CD4-positive, alpha-beta T cell treated with Interleukin-17A for 4 hours (primary cell): ENCODE measurements at places on chromosomes 6 and 20.

GRCh38 chr6:157272866-157273755, 50.2 kb downstream of the TMEM242 start:
- peak; percentile 50 for DNase-seq

DNA sequence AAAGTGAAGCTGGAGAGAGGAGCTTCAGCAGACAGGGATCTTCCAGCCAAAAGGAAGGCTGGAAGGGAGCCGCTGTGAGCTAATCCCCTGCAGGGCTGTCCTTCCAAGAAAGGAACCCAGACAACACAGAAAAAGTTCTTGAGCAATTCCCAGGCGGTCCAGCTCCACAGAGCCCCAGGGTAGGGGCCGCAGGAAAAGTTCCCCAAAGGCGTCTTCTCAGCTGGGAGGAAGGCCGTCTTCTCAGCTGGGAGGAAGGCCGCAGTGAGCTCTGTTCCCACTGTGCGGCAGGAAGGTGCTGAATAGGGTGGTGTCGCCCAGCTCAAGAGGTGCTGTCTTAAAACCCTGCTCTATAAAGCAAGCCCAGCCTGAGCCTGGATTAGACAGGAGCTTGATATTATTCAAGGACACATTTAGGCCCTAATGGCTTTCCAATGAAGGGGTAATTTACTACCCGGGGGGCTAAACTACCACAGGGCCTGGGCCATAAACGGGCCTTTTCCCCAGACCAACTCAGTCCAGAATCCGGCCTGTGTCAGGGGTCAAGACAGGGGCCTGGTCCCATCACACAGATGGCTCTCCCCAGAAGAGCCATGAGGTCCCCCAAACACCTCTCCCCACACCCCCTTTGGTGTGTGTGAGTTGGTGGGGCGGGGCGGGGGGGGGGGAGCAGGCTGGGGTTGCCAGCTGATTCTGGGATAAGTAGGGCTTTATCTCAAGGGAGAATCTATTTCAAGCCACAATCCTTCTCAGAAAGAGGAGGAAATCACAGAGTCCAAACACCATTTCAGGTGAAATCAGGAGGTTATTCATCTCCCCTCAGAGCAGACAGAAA, 103.6 kb downstream of the NOL4L start:
- DNase-seq: no peak

- no peak for DNase-seq
Measured at GRCh38 chr6:56868687-56869086, 86.2 kb upstream of the BEND6 start.

- DNase-seq: peak; percentile 69
Measured at GRCh38 chr6:31734821-31735406, 1.4 kb downstream of the CLIC1 start.

GRCh38 chr6:6931071-6932025, 176.4 kb upstream of the RREB1 start:
- DNase-seq: no peak

DNA sequence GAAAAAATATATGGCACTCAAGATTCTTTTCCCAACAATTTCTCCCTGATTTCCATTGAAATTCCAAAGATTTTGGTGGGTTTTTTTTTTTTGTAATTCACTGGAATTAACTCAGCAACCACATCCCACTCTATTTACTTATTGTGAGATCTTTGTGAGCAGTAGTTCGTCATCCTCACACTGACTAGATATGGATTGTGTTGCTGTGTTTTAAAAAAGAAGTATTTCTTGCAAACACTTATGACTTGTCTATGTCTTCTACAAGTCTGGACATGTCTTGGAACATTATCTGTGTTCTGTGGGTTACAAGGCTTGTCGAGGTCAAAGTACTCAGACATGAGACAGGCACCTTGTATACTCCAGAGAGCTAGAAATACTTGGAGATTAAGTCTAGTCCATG, 7.3 kb upstream of the TENT5A start:
- DNase-seq: no peak

DNA sequence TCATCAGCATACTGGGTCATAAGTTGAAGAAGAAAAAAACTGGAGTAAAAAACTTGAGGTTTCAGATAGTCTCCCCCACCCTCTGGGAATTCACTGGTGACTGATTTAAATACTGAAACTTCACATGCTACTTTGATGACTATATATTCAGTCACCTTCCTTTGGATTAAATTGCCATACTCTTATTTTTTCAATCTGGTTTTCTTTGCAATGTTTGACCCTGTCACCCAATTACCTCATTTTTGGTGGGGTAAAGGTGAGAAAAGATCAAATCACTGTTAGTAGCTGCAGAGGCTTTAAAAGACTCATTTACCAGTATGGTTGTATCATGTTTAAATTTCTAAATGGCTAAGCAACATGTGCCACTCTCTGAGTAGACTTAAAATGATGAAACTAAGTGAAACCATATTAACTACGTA, 862.7 kb upstream of the FLRT3 start:
- DNase-seq: no peak

- no peak for DNase-seq
Measured at GRCh38 chr6:52328303-52328662, 33.7 kb upstream of the PAQR8 start.

DNA sequence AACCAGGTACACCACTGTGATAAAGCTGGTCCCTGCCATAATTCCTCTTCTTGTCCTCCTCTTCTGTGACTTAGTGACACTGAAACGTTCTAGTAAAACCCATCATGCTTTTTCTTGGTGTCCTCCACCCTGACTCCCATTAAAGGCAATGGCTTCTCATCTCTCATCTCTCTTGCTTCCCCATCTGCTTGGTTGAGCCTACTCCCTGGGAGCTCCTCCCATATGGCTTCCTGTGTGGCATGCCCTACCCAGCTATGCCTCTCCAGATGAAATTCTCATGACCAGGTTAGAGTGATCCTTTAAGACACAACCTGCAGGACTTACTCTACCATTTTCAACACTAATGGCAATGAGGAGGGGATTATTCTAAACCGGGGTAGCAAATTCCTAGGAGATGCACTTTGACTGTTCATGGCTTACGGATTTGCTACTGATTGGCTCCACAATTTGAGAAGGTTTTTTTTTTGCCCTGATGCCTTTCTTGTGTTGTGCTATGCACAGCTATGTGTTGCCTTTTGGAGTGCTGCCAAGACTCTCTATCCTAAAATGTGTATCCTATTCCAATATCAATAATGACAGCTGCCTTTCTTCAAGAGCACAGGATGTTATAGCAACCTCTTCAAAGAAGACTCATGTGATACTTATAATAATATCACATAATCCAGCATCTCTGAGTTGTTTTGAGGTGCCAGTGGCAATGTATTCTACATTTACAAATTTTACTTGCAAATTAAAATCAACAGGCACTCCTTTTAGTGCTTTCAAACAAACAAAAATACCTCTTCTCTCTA, 6.1 kb downstream of the SIRPG start:
- DNase-seq: peak; percentile 33

GRCh38 chr6:170200458-170200891, 90.4 kb downstream of the DLL1 start:
- no peak for DNase-seq

- no peak for DNase-seq
Measured at GRCh38 chr6:21885111-21885510, 291.6 kb downstream of the SOX4 start.

DNA sequence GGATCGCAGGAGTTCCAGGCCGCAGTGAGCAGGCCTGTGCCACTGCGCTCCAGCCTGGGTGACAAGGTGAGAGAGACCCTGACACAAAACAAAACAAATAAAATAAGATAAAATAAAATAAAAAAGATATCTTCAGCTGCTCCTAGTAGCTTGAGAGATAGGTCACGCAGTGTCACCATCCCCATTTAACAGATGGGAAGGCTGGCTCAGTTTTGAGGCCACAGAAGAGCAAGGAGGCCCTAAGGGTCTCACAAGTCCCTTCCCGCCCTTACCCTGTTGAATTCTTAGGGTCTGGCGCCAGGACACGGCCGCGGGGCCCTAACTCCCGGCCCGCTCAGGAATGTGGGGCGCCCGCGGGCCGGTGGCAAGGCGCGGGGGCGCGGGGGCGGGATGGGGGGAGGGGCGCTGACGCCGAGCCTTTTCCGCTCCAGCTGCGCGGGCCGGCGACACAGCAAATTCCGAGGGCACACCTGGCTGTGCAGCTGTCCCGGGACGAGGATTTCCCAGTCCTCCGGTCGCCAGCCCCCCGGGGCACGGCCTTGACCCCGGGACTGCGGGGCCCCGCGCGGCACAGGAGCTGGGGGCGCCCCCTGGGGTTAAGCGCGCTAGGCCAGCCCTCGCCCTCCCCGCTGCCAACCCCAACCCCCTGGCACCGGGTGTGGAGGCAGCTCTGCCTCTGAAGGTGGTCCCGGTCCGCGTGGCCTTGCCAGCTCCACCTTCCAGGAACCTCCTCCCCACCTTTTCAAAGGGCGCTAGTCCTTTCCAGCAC, 10.3 kb upstream of the R3HDML start:
- DNase-seq: peak; percentile 51

GRCh38 chr6:107114926-107115694, at the start of gene BEND3:
Gene BEND3, minus strand, starts transcription at chr6:107115515. Its CDS starts 16,230 bp downstream, at chr6:107099285.
- DNase-seq: peak; percentile 67
